CD8-positive, alpha-beta memory T cell (primary cell): ENCODE measurements at places on chromosomes 2 and 18. TPM values are rescaled to one million over a fixed set of nuclear protein-coding genes. Genes with fewer than 3 reads are reported as not detected.

The RNF144A gene
- 14.9 TPM for total RNA-seq

The CDK15 gene
- not detected for total RNA-seq

The B3GNT7 gene
- 0.16 TPM for total RNA-seq

GRCh38 chr2:30707304-30707903, 99.8 kb downstream of the CAPN13 start:
- no peaks in the 10 kb centered on the region for H3K4me1 ChIP-seq
- H3K27ac ChIP-seq = no peak overlapping the region
- no peak overlapping the region for H3K4me3 ChIP-seq
- H3K27me3 ChIP-seq = no peaks in the 10 kb centered on the region
- H3K36me3 ChIP-seq = no peaks in the 10 kb centered on the region
- no peak for DNase-seq

DNA sequence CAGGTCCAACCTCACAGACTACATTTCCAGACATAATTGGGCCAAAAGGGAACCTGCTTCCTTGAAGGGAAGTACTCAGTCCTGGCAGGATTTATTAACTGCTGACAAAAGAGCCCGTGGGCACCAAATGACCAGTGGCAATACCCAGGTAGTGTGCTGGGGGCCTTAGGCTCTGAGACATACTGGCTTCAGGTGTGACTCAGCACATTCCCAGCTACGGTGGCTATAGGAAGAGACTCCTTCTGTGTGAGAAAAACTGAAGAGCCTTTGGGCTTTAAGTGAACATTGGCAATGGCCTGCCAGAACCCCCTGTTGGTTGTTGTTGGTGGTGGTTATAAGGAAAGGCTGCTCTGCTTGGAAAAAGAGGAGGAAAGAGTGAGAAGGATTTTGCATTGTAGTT, 401.8 kb downstream of the KCNJ3 start:
- no peaks in the 10 kb centered on the region for H3K27me3 ChIP-seq
- H3K27ac ChIP-seq = no peak overlapping the region
- H3K36me3 ChIP-seq = no peaks in the 10 kb centered on the region
- H3K4me3 ChIP-seq = no peak overlapping the region
- no peaks in the 10 kb centered on the region for H3K4me1 ChIP-seq

DNA sequence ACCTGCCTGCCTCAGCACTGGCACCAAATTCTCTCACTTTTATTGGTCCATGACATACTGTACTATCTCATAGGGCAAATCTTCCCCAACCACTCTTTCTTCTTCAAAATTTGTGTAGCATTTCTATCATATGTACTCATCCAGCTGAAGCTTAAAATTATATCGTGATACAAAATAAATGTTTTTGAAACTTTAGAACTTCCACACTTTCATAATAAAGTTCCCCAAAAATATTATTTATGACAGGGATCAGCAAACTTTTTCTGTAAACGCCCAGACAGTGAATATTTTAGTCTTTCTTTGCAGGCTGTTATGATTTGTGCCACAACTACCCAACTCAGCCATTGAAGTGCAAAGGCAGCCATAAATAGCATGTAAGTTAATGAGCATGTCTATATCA, 76.2 kb upstream of the POU3F3 start:
- H3K4me1 ChIP-seq = no peaks in the 10 kb centered on the region
- H3K36me3 ChIP-seq = no peaks in the 10 kb centered on the region
- H3K27ac ChIP-seq = no peak overlapping the region
- no peak for DNase-seq

GRCh38 chr18:56245866-56246580, 392.4 kb downstream of the TXNL1 start:
- H3K4me1 ChIP-seq = no peaks in the 10 kb centered on the region
- no peaks in the 10 kb centered on the region for H3K36me3 ChIP-seq
- H3K4me3 ChIP-seq = no peak overlapping the region
- no peak for DNase-seq
- H3K27ac ChIP-seq = no peak overlapping the region
